ENCODE measurements at places on chromosomes 2 and 18.

DNA sequence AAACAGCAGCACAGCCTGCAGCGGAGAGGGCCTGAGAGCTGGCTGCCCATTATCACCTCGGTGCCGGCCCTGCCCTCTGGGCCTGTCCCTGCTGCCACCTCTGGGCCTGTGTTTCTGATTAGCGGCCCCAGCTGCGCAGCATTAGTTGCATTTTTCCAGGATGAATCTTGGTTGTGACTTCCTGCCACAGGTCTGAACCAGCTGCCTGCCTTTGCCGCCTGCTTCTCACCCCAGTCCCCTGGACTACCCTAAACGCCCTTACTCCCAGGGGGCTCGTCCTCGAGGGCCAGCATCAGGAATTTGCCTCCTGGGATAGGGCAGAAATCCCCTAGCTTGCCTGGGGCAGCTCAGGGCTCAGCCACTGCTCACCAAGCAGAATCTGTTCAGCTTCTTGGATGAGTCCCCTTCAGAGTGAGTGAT is 342.8 kb downstream of the DYSF start:
- peak; percentile 93 for DNase-seq

GRCh38 chr2:68605939-68606338 is 37.4 kb upstream of the PROKR1 start:
- no peak for DNase-seq

DNA sequence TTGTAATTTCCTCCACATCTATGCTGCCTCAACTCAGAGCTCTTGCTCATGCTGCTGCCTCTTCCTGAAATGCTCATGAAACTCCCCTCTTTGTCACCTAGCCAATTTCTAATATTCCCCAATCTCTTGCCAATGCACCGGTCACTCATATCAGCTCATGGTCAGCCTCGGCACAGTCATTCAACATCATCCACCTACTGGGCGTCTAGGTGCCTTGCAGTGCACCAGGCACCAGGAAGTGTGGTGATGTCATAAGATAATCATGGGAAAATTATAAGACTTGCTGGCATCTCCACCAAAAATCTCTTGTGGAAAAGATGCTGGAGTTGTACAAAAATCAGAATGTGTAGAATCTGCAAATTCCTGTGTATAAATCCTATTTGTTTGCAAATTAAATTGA is 52.6 kb upstream of the RAB27B start:
- no peak for DNase-seq

GRCh38 chr18:79405781-79406575 is 10.2 kb downstream of the NFATC1 start:
- no peak for DNase-seq

- DNase-seq: no peak
Observed at GRCh38 chr2:239775623-239776435, 249.3 kb downstream of the NDUFA10 start.

DNA sequence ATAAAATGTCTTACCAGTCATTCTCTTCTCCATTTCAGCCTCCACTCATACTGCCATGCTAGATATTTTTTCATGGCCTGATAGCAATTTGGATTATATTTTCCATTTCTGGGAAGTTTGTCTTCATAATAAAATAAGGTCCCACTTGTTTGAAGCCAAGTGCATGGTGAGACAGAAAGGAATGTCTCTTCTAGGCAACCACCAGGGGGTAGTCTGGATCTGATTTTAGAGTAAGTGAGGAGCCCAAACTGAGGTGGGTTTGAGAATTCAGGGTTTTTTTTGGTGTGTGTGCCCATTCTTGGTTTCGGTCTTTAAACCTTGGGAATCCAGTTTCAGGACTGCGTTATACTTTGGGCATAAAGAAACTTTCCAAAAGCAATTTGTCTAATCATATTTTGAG is 315.5 kb downstream of the RPRM start:
- peak; percentile 34 for DNase-seq

DNA sequence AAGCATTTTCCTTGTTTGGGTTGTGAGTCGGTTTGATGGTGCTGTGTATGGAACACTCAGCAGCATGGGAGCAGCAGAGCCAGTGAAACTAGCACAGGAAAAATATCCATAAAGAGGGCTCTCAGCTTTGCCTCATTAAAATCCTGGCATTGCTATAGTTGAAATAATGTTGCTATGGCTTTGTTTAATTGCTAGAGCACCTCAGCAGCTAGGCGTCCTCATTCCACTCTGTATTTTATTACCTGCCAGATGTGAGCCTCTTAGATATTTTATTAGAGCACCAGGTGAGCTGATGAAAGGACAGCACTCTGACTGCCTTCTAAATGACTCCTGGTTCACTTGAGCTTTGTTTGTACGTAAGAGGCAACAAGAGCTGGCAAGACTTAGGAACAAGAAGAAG is 232.4 kb downstream of the MTX2 start:
- DNase-seq: no peak

GRCh38 chr18:12287684-12288402 is 20.2 kb upstream of the TUBB6 start:
- DNase-seq: peak; percentile 57

DNA sequence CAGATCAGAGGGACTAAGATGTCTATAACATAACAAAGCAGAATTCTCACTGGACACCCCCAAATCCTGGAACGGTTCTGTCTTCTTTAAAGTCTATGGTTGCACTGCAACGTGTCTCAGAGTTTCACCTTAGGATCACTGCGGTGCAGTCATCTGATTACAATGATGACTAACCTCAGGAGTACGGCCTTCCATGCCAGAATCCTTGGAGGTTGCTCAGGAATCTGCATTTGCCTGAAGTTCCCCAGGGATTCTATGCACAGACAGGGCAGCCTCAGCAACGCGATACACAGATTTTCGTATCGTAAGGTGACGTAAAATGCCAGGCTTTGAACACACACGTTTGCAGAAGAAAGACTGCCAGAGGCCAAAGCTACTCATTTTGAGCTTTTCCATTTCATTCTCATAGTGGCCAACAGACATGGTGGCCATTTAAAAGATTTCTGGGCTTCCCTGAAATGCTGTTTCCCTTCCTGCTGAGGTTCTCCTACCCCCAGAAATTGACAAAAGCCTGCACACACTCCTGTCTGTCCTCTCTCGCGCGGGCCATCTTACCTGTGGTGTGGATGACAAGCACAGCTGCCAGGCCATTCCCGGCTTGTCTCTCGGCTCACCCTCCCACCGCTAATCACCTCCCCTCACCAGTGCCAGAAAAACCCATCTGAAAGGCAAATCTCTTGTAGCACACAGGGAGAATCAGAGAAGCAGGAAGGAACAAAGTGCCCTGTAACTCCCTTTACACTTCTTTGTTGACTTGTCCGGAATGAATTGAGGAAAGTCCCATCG is 148.8 kb downstream of the ACKR3 start:
- DNase-seq: no peak

GRCh38 chr2:233519787-233520611 is 46.6 kb downstream of the USP40 start:
- no peak for DNase-seq

DNA sequence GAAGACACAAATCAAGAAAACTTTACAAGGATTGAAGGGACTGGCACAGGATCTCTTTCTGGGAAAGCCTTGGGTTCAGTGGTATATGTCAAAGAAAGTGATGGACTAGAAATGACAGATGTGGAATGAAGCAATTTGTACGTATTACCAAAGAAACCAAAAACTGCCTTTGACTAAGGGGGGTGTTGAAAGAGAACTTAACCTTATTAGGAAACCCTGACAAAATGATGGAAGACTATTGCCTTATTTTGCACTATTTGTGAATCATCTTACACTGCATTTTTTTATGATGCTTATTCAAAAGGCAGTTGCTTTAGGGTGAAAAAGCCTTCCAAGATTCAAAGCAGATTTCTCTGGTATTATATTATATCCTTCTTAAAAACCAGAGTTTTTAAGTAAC is 4.0 kb downstream of the TSGA10 start:
- DNase-seq: no peak

Measured in ELF-1 (cell line).